Nephron progenitor cell (in vitro differentiated cells): ENCODE measurements at places on chromosomes 4 and X.

- DNase-seq, result no peak
Measured at GRCh38 chrX:154121961-154122360, 22.1 kb upstream of the OPN1LW start.

GRCh38 chrX:112571388-112571787 is 108.3 kb downstream of the LHFPL1 start:
- DNase-seq, result no peak

- DNase-seq, result no peak
Measured at GRCh38 chrX:24790166-24790565, 96.4 kb downstream of the POLA1 start.

DNA sequence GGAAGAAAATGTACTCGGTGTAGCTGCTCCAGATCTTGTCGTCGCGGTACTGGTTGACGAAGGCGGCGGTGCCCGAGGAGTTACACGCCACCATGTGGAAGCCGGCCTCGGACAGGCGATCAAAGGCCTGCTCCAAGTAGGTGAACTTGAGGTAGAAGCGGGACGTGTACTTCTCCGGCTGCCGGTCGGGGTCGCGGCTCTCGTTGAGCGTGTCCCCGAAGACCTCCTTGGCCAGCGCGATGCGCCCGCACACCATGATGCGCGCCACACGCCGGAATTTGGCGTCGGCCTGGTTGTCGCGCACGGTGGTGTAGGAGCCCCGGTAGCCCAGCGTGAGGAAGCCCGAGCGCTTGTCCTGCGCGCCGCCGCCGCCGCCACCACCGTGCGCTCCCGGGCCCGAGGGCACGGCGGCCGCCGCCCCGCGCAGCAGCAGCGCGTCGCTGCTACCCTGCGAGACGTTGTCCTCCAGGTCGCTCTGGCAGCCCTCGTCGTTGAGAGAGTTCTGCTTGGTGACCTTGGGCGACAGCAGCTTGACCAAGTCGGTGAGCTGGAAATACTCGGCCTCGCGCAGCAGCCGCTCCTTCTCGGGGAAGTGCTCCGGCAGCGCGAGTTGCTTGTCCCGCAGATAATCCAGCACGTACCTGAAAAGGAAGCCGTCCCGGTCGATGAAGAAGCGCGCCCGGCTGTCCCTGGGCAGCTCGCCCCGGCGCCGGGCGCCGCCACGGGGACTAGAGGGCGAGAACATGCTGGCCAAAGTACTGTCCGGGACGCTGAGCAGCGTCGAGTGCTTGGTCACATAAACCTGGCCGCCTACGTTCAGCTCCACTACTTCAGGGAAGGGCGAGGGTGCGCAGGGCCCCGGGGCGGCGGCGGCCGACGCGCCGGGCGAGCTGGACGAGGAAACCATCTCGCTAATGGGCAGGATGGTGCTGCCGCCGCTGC is 775 bp downstream of the KCTD8 start:
- DNase-seq, result peak; percentile 66

GRCh38 chrX:70257423-70258288 is 2.3 kb downstream of the P2RY4 start:
- DNase-seq, result no peak

- DNase-seq, result no peak
Measured at GRCh38 chrX:135973025-135973547, 702 bp downstream of the MMGT1 start.

DNA sequence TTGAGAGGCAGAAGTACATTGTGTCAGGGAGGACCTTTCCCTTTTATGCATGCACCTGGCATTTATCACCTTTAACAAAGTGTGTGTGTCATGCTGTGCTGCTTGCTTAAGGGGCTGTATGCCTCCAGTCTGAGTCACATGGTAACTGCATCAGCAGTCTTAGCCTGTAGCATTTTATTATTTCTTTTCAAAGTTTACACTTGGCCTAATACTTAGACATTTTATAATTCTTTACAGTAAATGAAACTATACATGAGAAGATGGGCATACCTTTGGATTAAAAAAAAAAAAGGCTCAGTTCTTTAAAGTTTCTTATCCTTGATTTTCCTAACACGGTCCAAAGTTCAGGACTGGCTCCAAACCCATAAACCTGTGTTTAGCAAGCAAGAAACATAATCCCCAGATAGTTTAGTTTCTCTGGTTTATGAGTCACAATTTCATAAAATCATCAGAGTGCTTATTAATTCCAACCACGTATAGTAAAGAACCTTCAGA is 14.6 kb downstream of the NPNT start:
- no peak for DNase-seq

GRCh38 chr4:36734334-36734733 is 452.9 kb downstream of the DTHD1 start:
- DNase-seq, result no peak

DNA sequence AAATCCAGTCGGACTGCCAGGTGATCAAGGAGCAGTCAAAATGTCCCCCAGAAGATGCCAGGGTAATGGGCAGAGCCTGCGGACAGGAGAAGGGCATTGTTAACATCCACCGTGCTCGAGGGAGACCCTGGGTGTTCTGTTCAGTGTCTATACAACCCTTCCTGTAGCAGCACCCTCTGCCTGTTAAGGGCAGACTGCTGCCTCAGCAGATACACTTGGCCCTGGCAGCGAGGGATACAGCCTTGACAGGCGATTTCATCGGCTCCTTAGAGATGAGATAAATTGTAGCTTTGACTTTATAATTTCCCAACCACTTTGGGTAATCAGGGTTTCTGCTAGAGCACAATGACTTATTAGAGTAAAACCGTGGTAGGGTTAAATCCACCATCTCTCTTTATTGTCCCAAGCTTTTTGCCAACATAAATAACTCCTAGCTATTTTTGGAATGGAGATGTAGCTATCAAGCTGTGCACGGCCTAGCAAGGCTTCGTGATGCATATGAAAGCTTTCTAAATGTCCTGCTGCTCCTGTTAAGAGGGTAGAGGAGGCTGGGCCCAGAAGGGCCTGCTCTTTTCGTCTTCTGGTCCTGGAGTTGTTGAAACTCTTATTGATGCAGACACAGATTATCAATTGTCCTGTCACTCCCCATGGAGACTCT is 195.9 kb downstream of the CPEB2 start:
- no peak for DNase-seq

DNA sequence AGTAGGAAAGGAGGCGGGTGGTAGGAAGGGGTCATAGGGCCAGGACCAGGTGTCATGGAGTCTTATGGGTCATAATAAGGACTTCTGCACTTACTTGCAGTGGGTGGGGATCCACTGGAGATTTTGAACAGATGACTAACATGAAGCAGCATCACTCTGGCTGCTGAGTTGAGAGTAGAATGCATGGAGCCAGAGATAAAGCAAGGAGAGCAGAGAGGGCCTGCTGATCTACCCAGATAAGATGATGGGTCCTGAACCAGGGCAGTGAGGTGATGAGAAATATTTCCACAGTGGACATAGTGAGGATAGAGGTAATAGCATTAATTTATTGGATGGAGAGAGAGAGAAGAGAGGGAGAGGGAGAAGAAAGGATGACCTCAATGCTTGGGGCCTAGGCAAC is 48.0 kb downstream of the HCCS start:
- no peak for DNase-seq

GRCh38 chrX:141469469-141469868 is 115.1 kb downstream of the SPANXA1 start:
- DNase-seq, result no peak

GRCh38 chrX:153333266-153333665 is 687 bp upstream of the ZNF275 start:
- DNase-seq, result no peak

DNA sequence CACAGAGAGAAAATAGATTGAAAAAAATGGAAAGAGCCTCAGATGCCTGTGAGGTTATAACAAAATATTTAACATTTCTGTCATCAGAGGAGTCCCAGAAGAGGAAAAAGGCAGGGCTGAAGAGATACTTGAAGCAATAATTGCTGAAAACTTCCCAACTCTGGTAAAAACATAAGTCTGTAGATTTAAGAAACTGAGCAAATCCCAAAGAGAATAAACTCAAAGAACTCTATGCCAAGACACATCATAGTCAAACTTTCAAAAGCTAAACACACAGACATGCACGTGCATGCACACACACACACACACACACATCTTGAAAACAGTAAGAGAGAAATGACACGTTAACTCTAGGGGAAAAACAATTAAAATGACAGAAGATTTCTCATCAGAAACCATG is 94.1 kb downstream of the SLC16A2 start:
- no peak for DNase-seq

DNA sequence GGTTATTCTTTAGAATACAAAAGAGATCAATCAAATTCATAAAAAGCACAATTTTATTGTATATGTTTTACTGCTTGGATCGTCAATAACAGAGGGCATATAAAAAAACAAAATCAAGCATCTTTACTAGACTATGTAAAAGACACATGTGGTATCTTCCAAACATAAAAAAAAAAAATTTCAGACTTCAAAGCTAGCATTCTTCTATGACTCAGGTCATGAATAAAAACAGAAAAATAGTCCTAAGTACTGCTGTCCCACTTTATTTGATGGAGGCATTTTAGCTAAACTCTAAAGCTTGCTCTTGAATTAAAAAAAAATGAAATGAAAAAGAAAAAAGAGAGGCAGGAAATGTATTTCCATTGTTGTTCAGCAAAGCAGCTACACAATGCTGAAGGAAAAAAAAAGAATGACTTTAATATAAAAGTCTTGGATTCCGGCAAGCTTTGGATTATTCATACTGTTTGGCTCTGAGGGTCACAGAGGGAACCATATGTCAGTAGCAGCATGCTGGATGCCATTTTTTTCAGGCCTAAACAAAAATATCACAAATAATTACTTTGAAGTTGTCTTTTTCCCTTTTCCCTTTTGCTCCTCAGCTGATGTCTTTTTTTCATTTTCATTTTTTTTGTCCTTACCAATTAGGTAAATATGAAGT is 249.1 kb upstream of the DIAPH2 start:
- no peak for DNase-seq

- DNase-seq, result no peak
Measured at GRCh38 chr4:98027827-98028226, 115.4 kb downstream of the STPG2 start.

DNA sequence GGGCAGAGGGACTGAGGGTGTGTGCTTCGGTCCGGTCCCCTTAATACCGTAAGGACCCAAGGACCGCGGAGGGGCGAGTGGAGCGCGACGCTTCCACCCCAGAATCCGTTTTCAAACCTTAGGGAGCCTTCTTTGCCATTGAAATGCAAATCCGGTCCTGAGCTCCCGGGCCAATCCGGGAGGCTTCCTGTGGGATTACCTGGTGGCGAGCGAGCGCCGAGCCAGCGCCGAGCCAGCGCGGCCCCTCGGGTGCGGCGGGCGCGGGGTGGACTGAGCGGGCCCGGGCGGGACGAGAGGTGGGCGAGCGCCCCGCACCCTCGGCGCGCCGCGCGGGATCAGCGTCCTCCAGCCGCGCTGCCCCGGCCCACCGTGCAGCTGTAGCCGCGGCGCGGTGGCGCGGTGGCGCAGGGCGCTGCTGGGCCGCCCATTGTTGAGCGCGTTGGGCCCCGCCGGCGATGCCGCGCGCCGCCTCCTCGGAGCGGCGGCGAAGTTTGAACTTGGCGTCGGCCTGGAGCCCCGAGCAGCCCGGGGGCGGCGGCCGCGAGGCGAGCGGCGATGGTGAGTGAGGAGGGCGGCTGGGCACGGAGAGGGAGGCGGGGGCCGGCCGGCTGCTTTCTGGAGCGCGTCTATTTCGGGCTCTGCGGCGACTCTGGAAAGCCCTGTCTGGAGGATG is 208.7 kb downstream of the SOWAHB start:
- DNase-seq, result peak; percentile 70

DNA sequence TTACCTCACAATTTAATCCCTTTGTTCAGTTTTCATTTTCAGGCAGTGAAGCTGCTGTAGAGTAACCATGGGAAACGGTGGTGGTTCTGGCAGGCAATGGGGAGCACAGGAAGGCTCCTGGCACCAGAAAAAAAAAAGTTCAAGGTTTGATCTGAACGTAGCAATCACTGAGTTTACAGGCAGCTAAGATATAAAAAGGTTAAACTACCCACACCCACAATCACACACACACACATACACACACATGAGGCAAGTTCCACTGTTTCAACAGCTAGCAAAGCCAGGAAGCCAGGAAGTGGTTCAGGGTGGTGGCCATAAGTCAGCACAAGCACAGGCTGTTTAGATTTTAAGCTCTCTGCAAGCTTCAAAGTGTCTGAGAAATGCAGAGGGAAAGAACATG is at the start of gene SULT1B1:
Gene SULT1B1 (minus strand): TSS at position 166 of the 400 bp plus-strand sequence. CDS start 5,403 bp downstream, outside the sequence.
- no peak for DNase-seq

DNA sequence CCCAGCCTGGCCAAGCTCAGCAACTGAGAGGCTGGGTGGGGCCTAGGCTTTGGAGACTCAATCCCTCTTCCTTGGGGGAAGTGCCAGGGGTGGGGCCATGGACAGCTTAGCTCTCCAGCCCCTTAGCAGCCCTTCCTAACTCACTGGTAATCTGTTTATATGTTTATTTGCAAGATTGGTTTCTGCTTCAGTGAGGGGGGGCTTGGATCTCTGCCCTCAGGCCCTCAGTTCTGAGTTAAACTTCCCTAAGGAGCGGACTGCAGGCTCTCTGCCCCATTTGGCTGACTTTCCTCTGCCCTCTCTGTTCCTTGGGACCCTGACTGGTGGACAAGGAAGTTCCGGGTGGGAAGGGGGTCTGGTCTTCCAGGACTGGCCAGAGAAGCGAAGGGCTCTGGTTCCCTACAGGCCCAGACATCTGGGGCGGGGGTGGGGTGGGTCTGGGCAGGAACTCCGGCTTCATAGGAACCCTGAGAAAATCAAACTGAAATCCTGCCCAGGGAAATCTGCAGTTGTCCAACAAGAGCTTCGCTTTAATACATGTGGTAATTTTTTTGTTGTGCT is 51.4 kb downstream of the NALF2 start:
- DNase-seq, result no peak

GRCh38 chr4:97577004-97577403 is 566.3 kb downstream of the STPG2 start:
- no peak for DNase-seq

DNA sequence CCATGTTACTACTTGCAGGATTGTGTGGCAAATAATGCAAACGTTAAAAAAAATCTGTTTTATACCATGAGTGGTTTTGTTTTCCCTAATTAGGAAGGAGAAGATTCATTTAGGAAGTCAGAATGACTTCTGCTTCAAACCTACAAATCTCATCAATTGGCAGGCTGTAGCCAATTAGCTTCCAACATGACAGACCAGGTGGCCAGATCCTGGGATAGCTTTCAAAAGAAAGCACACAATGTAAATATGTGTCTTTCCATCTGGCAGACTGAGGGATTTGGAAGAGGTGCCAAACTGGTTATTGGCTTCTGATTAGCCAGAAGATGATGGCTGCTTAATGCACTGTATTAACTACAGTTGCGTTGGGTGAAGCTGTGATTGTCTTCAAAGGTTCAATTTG is 432.8 kb downstream of the ANKRD50 start:
- DNase-seq, result no peak

DNA sequence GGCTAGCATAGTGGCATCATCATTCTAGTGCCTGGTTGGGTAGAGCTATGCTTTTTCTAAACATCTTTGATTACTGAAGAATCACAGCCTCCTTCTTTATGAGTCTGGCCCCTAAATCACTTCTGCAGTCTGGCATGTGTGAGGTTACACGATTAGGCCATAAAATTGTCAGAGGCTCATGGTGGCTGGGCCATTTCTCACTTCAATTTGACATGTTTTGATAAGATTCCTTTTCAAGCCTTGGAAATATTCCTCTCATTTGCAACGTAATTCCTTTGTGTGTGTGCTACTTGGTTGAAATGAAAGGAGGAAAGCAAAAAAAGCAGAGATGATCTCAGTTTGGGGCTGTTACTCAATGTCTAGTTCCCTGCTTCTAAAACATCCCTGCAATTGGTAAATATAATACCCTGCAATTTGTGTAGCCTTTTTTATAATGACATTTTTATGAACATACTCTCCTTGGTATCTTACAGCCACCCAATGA is 6.2 kb downstream of the CCKAR start:
- DNase-seq, result peak; percentile 14

- no peak for DNase-seq
Measured at GRCh38 chr4:172997217-172997609, 171.4 kb upstream of the GALNT7 start.
